ENCODE measurements at places on chromosomes 5 and 9.
A peak's percentile ranks its signal among the peaks of the same experiment; 100 is the strongest.

GRCh38 chr5:57429513-57430120 is 53.0 kb downstream of the ACTBL2 start:
- DNase-seq: no peak

DNA sequence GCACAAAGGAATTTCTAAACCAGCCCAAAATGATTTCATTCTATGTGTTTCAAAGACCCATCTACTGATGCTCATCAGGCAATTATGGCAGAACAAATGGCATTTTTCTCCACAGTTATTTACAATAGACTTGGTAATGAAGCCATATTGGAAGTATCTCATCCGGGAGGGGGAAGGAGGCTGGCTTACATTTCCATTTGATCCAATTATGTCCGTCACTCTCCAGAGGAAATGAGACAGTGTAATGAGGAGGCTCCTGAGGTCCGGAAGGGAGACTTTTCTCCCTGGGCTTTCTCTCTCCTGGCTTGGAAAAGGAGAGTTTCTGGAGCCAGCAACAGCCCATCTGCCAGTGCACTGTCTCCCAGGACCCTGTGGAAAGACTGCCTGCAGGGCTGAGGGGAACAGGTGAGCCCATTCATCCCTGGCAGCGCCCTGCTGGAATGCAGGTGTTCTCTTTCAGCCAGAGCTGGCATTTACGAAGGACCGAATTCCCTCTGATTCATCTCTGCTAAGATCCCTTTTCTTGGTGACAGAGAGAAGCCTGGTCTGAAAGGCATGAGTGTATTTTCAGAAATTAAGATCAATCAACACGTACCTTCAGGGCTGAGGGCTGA is 54.9 kb upstream of the SAP30L start:
- DNase-seq: no peak

GRCh38 chr9:84669288-84670137 is at the start of gene NTRK2:
TSS of gene NTRK2 (plus strand) at chr9:84669729. CDS start at chr9:84670749, 1,020 bp downstream.
- DNase-seq: peak; percentile 15

- DNase-seq: no peak
Measured at GRCh38 chr5:107419498-107419897, 251.2 kb downstream of the EFNA5 start.

Measured in stimulated activated naive CD8-positive, alpha-beta T cell treated with anti-CD3 and anti-CD28 coated beads, Interleukin-15, Interleukin-2, amounts not matched to agents 100 U/mL and 50 U/mL, for 24 hours (primary cell).